ENCODE measurements at places on chromosomes 5 and 9.

DNA sequence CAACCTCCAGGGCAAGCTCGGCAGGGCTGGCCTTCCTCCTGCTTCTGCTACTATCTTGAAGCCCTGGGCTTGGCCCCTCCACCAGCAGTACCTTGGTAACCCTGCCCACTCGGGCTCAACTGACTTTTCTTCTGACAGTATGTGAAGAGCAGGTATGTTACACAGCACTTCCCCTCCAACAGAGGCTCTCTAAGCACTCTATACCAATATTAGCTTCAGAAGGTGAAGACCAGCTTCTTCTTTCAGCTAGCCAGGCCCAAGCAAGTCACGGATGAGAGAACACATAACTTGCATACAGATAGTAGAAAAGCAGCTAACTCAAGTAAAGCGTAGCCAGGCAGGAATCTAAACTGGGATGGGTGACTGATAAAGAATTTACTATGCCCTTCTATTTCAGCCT lies 64.3 kb downstream of the FEM1C start:
- DNase-seq, result no peak

GRCh38 chr9:136023410-136024225 lies 62.4 kb upstream of the UBAC1 start:
- DNase-seq, result no peak

DNA sequence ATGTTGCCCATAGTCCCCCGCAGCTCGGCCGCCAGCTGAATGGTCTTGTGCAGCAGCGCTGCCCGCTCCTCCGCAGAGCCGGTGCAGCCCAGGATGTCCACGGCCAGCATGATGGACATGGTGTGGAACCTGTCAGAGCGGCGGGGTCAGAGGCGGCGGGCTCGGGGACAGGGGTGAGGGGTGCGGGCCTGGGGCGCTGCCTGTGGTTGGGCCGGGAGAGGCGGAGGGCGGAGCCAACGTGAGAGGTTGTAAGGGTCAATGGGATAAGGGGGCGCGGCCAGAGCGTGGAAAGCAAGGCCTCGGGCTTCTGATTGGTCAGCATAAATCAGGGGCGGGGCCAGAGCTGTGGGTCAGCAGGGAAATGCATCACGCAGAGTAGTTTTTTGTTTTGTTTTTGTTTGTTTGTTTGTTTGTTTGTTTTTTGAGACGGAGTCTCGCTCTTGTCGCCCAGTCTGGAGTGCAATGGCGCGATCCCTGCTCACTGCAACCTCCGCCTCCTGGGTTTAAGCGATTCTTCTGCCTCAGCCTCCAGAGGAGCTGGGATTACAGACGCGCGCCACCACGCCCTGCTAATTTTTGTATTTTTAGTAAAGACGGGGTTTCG lies 6.8 kb upstream of the TOR2A start:
- no peak for DNase-seq

- DNase-seq, result no peak
Observed at GRCh38 chr5:154776167-154776566, 21.0 kb downstream of the LARP1 start.

- no peak for DNase-seq
Observed at GRCh38 chr5:32022638-32023037, 151.5 kb downstream of the GOLPH3 start.

- no peak for DNase-seq
Observed at GRCh38 chr9:122127396-122127798, 32.2 kb downstream of the NDUFA8 start.

DNA sequence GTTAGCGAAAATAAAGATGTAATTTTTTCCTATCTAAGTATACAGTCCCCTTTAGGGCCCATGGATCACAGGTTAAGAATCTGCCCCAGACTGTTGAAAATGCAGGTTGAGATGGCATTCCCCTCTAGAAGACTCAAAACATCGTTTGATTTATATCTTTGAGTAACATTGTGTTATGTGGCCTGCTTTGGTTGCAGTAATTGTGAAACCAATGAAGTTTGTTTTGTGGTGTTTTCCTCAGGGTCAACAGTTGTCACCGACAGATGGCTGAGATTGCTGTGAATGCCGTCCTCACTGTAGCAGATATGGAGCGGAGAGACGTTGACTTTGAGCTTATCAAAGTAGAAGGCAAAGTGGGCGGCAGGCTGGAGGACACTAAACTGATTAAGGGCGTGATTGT lies 7.8 kb downstream of the CCT5 start:
- no peak for DNase-seq

DNA sequence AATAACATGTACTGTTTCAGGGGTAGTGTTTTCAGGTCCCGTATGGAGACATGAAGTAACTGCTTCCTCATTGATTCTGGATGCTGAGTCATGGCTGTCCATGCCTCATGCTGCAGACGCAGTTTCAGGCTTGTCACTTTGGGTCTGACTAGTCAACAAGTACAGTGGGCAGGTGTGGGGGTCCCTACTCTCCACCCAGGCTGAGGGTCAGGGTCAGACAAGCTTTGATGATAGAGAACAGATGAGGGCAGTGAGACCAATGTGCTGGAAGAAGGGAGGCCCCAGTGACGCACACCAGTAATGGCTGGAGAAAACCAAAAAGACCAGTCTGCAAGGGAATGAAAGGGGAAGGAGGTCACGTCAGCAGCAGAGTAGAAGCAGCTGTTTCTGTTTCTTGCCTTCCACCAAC lies 80.0 kb upstream of the NFIL3 start:
- DNase-seq, result no peak

- DNase-seq, result no peak
Observed at GRCh38 chr5:15643731-15644130, 143.8 kb downstream of the FBXL7 start.

DNA sequence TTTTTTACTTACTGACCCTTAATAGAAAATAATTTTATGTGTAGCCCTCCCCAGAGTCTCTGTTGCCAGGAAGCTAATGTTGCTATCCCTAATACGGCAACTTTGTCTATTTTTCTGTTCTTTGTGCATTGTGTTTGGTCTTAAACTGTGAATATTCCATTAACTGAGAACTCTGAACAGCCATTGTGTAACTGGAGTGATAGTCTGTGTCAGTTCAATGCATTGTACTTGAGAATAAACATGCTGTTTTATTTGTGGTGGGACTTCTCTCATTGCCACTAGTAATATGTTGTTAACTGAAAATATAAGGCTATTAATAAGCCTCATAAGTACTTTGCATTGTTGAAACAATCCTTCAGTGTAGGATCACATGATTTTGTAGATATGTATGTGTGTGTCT lies 278.3 kb upstream of the DMRT1 start:
- DNase-seq, result no peak

DNA sequence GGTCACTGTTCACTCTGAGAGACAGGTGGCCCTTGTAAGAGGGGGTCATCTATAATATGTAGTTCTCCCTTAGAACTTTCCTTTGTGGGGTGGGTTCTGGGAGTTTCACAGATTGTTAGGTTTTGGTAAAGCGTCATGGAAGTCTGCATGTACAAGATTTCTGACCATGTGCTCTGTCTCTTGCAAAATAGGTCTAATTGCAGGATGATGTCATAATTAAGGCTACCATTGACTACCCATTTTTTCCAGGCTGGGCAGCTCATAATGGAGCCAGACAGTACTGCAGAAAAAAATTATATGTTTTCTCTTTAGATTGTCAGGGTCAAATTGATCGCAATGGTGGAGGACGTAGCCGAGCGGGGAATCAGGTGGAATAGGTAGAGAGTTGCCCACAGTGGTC lies 3.7 kb upstream of the GM2A start:
- DNase-seq, result no peak

- DNase-seq, result no peak
Observed at GRCh38 chr9:75228893-75229292, 140.6 kb downstream of the OSTF1 start.

DNA sequence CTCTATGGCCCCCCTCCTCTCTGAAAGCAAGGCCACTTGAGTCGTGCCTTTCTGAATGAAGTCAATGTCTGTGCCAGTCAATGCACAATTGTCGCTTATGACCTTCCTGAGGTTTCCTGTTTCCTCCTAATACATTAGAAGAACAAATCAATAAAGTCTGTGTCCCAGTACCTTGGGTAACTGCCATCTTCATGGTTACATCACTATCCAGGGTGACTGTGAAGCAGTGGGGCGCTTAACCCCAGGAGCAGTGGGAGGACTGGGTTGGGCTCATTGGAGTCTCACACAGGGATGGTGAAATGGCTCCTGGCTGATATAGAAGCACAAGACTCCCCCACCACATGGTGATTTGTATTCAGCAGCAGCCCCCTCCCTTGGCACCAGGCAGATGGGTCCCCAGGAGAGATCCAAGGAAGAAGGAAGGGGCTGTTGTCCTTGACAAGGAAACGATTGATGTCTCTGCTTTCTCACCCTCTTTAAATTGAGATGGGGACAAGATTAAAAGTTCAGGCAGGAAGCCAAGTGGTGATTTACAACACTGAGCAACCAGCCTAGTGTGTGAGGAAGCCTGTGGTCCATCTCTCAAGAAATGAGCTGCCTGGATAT lies 261.9 kb upstream of the ZNF462 start:
- DNase-seq, result no peak

GRCh38 chr9:7121055-7121454 lies 363.3 kb downstream of the KDM4C start:
- DNase-seq, result no peak

GRCh38 chr5:17925276-17925675 lies 291.0 kb downstream of the TAF11L14 start:
- no peak for DNase-seq

DNA sequence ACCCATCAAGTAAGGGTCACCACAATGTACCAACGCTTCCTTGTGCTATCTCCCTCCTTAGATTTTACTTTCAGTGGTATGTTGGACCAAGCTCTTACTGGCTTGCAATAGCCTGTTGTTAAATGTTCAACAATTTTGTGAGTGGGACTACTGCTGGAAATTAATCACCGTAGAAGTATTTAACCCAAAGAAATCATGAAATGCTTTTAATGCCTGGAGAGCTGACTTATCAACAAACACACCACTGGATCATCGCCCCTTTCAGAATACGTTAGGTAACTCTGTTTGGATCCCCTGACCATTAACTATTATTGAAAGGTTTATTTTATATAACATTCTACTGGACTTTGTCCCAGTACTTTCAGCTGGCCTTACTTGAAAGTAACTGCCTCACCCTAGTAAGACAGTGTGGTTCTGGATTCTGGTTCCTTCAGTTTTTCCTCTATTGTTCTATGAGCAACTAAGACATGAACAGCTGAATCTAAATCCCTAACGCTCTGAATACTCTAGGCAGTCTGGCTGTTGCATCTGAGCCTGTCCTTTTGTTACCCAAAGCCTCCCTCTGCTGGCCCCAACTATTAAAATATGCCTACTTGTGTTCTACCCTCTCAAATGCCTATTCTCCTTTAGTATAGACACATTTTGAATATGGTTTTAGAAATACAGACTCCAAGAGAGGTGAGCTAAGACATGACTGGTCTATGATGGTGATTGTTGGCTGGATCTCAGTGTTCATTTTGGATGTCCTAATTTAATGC lies 1203.4 kb upstream of the DMAC1 start:
- DNase-seq, result peak; percentile 44

- DNase-seq, result no peak
Observed at GRCh38 chr9:81634915-81635516, 54.3 kb downstream of the TLE1 start.

DNA sequence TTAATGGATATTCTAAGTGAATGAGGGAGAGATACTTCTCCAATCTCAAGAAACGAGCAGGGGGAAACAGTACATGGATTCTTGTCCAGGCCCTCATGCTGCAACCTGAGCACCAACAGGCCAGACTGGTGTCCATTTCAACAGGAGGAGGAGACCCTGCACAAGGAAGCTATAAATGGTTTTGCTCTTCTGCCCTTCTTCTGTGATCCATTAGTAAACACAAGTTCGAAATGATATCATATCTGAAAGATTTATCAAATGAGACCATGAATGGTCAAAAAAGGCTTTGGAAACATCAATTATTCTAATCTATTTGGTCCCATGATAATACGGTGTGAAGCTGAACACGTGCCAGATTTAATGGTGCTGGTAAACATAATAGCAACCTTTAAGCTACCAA lies 109.8 kb downstream of the NR6A1 start:
- peak; percentile 11 for DNase-seq

GRCh38 chr9:17401858-17402257 lies 177.0 kb upstream of the SH3GL2 start:
- no peak for DNase-seq

DNA sequence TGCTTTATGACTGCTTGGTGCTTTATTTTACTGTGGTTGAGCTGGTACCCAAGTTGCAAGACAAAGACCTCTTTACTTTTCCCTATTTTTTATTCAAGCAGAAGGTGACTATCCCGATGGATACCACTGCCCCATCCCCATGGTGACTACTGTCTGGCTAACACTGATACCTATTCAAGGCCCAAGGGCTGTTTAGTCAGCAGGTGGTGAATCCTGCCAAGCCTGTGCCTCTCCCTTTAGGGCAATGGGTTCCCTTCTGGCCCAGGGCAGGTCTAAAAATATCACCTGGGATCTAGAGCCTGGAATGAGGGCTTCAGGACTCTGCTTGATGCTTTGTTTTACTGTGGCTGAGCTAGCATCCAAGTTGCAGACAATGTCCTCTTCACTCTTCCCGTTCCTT lies 510.0 kb upstream of the GRAMD2B start:
- DNase-seq, result no peak

GRCh38 chr5:74034733-74035132 lies 408.7 kb downstream of the ARHGEF28 start:
- no peak for DNase-seq

DNA sequence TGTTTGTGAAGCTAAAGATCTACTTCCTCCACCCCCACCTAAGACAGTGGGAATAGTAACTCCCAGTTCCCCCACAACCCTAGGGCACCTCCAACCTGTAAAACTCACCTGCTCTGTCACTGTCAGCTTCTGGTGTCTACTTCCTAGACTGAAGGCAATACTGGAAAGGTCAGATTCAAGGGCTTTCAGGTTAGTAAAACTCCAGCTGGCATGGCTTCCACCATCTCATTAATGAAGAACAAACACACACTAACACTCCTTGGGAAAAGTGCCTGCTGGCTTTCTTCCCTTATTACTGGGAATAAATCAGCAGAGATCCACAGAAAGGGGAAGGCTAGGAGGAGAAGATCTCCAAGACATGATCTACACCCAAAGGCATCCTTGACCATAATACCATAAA lies 109.9 kb downstream of the TMEM174 start:
- DNase-seq, result no peak

GRCh38 chr5:41447650-41448510 lies 62.5 kb downstream of the PLCXD3 start:
- no peak for DNase-seq

GRCh38 chr5:88109818-88110217 lies 158.8 kb downstream of the TMEM161B start:
- DNase-seq, result no peak

DNA sequence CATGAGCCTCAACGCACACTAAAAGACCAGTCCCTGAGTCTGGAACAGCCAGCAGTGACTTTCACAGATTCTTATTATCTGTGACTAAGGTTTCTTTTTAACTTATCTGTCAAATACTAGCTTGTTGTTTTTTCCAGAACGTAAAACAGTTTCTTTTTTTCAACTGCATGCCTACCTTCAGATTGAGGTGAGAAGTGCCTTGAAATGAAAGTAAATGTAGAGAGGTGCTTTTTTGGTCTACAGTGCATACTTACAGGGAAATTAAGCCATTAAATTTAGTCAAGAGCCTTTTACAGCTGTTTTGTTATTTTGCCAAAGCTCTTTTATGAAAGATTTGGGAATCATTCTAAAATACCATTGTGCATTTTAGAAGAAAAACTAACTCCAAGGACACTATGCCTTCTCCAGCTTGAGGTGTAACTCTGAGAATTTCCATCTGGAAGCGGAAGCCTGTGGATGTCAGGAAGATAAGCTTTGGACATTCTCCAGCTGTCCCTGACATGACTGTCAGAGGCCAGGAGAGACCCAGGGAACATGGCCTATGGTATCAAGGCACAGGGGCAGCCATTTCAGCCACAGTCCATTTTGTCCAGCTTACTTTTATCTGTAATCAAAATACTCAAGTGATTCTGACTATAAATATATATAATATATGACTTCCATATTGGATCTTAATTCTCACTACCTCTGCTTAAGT lies 230.3 kb downstream of the GLIS3 start:
- DNase-seq, result no peak

Measured in DMS153 (cell line).